ENCODE measurements at places on chromosomes 1 and 21.
A peak's percentile ranks its signal among the peaks of the same experiment; 100 is the strongest.

GRCh38 chr1:236753516-236753915, 41.6 kb upstream of the MTR start:
- DNase-seq = no peak

- no peak for DNase-seq
These were observed 119.2 kb downstream of the RWDD3 start for GRCh38 chr1:95353194-95353593.

DNA sequence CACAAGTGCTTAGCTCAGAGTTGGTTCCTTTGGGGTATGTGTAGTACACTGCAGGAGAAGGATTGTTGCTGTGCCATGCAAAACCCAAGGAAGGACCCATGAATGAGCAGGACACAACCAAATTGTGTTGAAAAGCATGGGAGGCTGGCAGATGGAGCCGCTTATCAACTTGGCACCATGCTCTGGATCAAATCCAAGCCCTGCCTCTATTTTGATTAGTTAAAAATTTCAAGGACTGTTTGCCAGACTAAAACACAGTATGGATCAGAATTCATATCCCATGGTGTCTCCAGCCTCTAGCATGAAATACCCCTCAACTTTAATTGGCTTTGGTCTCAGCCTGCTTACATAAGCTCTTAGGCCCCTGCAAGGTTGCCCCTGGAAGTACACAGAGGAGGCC, 27.8 kb downstream of the CCDC185 start:
- DNase-seq = no peak

GRCh38 chr1:54409156-54410142, 3.3 kb upstream of the SSBP3 start:
- DNase-seq = peak; percentile 60
